ENCODE measurements at places on chromosomes 1 and 21. TPM values are rescaled to one million over a fixed set of nuclear protein-coding genes. Genes with fewer than 3 reads are reported as not detected.

LDLRAD1 gene
- not detected for total RNA-seq

RAB42 gene
- total RNA-seq = 5.5 TPM

NBPF20 gene
- total RNA-seq = 1.0 TPM

GBP6 gene
- total RNA-seq = 0.52 TPM

CFHR4 gene
- total RNA-seq = not detected

ZNF648 gene
- total RNA-seq = not detected

REG4 gene
- total RNA-seq = not detected
